HL-60 (cell line): ENCODE measurements at places on chromosomes 3 and 15.

DNA sequence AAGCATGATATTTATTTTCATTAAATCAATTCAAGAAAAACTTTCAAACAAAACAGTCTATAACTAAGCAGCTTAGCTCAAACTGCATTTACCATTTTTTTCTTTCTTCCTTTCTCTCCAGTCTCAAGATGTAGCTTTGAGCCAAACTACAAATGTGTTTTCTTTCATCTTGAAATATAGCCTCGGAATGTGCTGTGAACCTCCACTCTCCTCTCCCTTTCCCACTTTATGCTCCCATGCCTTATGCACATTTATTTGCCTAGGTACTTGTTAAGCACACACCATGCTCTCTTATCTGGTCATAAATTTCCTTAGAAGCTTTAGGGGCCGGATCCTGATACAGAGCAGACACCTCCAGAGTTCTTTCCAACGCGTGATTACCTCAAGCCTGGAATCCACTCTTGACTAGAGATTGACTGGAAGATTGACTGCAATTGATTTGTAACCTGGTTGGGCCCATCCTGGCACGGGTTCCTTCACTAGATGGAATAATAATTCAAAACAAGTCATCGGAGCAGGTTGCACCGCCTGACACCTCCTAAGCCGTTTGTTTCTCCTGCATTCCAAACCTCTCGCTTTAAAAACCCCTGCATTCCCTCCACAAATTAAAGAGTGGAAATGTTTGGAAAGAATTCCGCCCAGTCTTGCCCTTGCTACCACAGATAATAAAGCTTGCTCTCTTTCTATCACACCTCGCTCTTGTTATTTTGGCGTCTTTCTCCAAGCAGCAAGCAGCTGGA, 344.7 kb downstream of the CHL1 start:
- no peak for DNase-seq

- no peak for DNase-seq
Measured at GRCh38 chr3:7305561-7305960, 444.6 kb downstream of the GRM7 start.

GRCh38 chr3:185825639-185826481, 1.0 kb upstream of the IGF2BP2 start:
- DNase-seq, result no peak

GRCh38 chr3:53713626-53714025, 132.6 kb downstream of the CHDH start:
- DNase-seq, result no peak

DNA sequence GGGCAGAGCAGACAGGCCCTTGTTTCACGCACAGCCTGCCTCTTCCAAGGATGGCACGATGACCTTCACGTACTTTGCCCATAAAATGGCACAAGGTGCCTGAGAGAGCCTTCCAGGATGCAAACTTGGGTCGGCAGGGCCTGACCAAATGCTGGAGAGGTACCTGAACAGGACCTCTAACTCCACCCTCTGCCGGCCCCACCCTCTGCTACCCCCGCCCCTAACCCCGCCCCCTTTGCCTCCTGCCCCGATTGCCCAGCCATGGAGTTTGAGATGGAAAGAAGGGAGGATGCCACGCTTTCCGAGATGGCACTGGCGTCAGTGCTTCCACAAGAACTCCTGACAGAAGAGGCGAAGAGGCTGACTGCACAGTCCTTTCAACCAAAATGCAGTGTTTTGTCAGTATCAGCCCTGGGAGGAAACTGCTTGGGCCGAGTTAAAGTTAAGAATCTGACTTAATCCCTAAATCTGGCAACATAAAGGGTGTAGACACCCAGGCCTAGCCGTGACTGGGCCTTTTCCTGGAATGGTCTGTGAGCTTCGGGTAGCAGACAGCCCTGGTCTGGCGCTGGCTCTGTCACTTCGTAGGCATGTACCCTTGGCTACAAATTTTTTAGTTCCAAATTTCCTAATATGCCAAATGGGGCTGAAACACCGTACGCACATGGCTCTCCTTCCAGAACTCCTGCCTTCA, 230.3 kb upstream of the RGMA start:
- no peak for DNase-seq

GRCh38 chr3:63724987-63725386, 72.5 kb downstream of the SNTN start:
- no peak for DNase-seq

DNA sequence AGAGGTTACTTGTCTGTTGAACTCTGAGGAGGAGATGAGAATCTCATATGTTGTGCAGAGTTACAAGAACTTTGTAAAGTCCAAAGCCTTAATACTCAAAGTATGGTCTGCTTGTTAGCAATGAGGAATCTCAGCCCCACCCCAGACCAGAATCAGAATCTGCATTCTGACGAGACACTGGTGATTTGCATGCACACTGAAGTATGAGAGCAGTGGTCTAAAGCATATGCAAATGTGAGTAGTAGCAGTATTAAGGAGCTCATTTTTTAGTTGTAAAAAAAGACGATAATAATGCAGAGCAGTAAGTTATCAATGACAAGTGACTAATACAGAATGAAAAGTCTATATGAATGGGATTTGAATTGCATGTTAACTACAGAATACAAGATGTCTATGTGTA, 327.7 kb downstream of the RYR3 start:
- no peak for DNase-seq

DNA sequence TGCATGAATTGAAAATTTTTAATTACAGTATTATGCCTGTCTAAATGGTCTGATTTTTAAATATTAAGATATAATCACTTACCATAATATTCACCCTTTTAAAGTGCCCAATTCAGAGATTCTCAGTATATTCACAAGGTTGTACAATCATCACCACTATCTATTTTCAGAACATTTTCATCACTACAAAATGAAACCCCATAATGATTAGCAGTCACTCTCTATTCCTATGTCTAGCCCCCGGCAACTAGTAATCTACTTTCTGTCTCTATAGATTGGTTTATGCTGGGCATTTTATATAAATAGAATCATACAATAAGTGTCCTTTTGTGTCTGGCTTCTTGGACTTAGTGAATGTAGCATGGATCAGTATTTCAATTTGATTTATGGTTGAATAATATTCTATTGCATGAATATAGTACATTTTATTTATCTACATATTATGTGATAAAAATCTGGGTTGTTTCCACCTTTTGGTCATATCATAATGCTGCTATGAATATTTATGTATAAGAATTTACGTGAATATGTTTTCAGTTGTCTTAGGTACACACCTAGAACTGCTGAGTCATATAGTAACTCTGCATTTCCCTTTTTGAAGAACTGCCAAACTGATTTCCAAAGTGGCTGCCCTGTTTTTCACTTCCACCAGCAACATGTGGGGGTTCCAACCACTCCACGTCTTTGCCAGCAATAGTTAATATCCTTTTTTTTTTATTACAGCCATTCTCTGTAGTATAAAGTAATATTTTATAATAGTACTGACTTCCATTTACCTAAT, 485.7 kb upstream of the ZNF385D start:
- peak; percentile 10 for DNase-seq

DNA sequence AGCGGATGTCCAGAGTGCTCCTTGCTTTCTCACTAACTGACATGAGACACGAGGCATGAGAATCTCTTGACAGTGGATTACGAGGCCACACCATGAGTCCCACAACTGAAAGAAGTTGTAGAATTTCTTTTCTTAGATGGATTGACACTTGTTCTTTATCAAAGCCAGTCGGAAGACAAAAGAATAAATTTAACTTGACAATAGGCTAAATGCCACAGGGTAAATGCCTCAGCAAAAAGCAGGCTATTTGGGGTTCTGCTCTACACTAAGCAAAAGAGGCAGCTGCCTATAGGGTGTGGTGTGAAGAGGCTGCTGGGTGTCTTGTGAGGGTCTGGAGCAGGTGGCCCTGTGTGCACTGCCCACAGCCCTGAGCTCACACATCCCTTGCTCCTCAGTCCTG, 135.1 kb upstream of the SEMA6D start:
- DNase-seq, result no peak

DNA sequence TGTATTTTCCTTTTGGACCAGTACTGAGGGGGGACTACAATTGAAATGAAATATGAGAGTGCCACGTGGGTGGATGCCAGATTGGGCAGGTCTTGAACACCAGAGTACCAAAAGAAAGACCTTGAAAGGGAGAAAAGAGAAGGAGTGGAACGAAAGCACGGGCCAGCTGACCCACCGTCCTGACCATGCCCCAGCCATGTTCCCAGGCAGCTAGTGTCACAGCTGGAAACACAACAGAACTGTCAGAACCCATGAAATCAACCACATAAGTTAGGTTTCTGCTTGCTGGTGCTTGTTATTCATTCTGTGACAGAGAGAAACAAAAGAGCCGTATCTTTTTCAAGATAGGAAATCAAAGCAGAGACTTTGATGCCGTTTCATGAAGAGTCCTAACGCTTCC, 268.8 kb downstream of the MEX3B start:
- DNase-seq, result no peak

GRCh38 chr15:35669432-35670045, 123.6 kb upstream of the DPH6 start:
- no peak for DNase-seq

DNA sequence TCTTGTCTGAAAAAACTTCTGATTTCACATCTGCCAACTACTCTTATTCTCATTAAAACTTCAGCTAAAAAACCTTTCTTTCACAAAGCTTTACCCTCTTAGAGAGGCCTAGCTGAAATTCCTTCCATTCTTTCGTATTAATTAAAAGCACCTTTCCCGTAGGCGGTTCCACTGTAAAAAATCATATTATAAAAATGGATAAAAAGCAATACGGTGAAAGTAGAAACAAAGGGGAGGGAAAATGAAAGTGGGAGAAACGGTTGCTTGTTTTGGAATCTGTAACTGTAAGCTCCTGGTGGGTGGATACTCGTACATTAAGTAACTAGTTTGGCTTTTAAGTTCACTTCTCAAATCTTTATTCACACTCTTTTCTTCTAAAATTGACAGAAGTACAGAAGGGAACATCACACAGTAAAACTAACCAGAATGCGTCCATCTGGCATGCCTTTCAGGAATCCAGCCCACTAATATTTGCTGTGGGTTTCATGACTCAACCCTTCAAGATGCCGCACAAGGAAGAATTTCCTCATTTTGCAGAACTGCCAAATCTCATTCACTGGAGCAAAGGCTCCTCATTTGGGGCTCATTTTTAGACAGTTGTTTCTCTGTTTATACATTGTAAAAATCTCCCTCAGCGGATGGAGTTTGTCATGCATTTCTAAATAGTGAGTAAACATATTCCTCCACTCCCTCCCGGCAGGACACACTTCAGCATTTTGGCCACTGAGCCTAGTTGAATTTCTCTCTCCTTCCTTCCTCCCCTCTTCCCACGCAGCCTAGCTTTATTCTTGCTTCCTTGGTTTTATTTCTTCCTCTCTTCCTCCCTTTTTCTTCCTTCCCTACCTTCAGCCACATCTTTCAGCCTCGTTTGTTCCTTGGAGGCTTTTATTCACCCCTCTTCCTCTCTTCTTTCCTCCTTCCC, 419.5 kb upstream of the NAALADL2 start:
- peak; percentile 77 for DNase-seq

DNA sequence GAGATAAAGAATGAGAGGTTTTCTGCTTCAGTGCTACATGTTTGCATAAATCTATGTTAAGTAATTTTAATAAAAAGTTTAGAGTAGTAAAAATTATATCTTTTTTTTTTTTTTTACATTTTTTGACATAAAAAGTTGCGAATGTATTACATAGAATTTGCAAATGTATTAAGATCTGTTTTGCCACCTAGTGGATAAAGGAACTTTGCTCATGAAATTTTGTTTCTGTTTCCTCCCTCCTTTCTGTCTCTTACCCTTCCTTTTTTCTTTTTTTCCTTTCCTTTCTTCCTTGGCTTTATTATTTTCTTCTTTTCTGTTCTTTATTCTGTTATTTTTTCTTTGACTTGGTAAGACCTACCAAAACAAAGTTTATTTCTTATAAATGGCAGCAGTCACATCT, 58.5 kb upstream of the UTS2B start:
- DNase-seq, result no peak

GRCh38 chr3:60970850-60971249, 280.4 kb downstream of the FHIT start:
- DNase-seq, result no peak

DNA sequence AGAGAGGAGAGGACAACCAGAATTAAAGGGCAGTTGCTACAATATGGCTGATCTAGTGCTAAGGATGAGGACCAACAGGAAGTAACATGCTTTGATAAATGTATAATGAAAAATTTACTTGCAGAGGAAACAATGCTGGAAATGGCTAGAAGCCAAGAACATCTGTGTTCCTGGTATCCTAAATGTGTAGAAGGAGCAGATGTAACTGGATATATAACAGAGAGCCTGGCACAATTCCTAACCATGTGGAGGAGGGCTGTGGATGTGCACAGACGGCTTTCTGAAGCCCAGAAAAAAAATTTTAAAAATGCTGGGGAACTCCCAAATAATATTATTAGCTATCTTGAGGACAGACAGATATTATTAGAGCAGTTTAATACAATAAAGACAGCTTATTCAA, 159.4 kb upstream of the GBE1 start:
- DNase-seq, result no peak

DNA sequence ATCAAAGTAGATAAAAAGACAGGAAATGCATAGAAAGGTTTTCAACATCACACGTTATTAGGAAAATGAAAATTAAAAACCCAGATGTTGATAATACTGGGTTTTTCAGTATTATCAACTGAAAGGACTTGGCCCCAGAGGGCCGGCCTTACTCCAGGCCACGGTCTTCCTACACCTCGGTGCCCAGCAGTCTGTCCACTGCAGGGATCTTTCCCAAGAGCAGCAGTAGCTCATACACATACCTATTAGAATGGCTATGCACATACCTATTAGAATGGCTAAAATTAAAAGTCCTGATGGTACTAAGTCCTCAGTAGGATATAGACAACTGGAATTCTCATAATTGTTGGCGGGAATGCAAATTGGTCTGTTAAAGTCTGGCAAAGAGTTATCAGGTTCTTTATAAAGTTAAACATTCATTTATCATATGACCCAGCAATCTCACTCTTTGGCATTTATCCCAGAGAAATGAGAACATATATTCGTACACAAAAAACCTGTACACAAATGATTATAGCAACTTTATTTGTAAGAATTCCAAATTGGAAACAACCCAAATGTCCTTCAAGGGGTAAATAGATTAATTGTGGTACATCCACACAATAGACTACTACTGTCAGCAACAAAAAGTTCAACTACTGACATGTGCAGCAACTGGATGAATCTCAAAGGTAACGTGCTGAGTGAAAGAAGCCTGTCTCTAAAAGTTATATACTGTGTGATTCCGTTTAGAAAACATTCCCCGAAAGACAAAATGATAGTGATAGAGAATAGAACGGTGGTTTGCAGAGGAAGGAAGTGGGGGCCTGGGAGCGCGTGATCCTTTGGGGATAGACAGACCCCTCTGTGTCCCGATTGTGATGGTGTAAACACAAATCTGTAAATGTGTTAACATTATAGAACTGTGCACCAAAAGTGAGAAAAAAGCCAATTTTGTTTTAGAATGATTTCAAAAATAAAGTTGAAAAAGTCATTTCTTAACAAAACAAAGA, 62.3 kb downstream of the MCTP2 start:
- DNase-seq, result no peak

DNA sequence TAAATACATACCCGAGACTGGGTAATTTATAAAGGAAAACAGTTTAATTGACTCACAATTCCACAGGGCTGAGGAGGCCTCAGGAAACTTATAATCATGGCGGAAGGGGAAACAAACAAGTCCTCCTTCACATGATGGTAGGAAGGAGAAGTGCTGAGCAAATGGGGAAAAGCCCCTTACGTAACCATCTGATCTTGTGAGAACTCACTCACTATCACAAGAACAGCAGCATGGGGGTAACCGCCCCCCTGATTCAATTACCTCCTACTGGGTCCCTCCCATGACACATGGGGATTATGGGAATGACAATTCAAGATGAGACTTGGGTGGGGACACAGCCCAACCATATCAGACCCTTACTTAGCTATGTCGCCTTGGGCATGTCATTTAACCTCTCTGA, 27.7 kb downstream of the SCG3 start:
- no peak for DNase-seq
